ENCODE measurements at places on chromosomes 2 and 18. TPM values are rescaled to one million over a fixed set of nuclear protein-coding genes. Genes with fewer than 3 reads are reported as not detected.

The SP140 gene
- polyA plus RNA-seq: 13.0 TPM

The NDC80 gene
- 2.4 TPM for polyA plus RNA-seq

The DYSF gene
- not detected for polyA plus RNA-seq

The STARD6 gene
- polyA plus RNA-seq: not detected

The ZNF638 gene
- 57.6 TPM for polyA plus RNA-seq

The TFCP2L1 gene
- polyA plus RNA-seq: not detected

The MROH2A gene
- polyA plus RNA-seq: not detected

The ABCG8 gene
- polyA plus RNA-seq: not detected

The ANAPC1 gene
- polyA plus RNA-seq: 31.4 TPM

The IL36RN gene
- not detected for polyA plus RNA-seq

The SNTG2 gene
- not detected for polyA plus RNA-seq

The SERPINB3 gene
- not detected for polyA plus RNA-seq

The ABCA12 gene
- polyA plus RNA-seq: not detected

The GAL3ST2 gene
- polyA plus RNA-seq: not detected

The RGPD3 gene
- not detected for polyA plus RNA-seq

The REG3A gene
- not detected for polyA plus RNA-seq

The CNNM3 gene
- polyA plus RNA-seq: 4.0 TPM

The RAB6C gene
- polyA plus RNA-seq: not detected

The FBXO48 gene
- 0.49 TPM for polyA plus RNA-seq

The VWC2L gene
- polyA plus RNA-seq: not detected

The MYO1B gene
- polyA plus RNA-seq: 0.54 TPM

The PROM2 gene
- not detected for polyA plus RNA-seq

The CYP26B1 gene
- polyA plus RNA-seq: not detected

The KLHL14 gene
- 0.08 TPM for polyA plus RNA-seq

The FRZB gene
- polyA plus RNA-seq: not detected

The HRH4 gene
- not detected for polyA plus RNA-seq

The STEAP3 gene
- not detected for polyA plus RNA-seq

The ANKRD62 gene
- polyA plus RNA-seq: not detected

The COPS8 gene
- 53.8 TPM for polyA plus RNA-seq

The HAT1 gene
- polyA plus RNA-seq: 71.9 TPM

The SERPINB12 gene
- not detected for polyA plus RNA-seq

The TRIM43 gene
- not detected for polyA plus RNA-seq

The HIBCH gene
- polyA plus RNA-seq: 23.9 TPM

The CD8A gene
- polyA plus RNA-seq: 0.16 TPM

The LRRC30 gene
- not detected for polyA plus RNA-seq
